ENCODE measurements at places on chromosomes 4 and X. TPM values are rescaled to one million over a fixed set of nuclear protein-coding genes. Genes with fewer than 3 reads are reported as not detected.

GPR119 gene
- total RNA-seq, result not detected

GPC3 gene
- total RNA-seq, result not detected

GPR78 gene
- total RNA-seq, result not detected

- H3K4me1 ChIP-seq, result peaks cover 25% of the 10 kb centered on the region
- H3K36me3 ChIP-seq, result peaks cover 9% of the 10 kb centered on the region
- peak within 1 kb of the TSS; percentile 86 for H3K4me3 ChIP-seq
- DNase-seq, result peak; percentile 90
- peak within 1 kb of the TSS; percentile 3 for H3K27ac ChIP-seq
- no peaks in the 10 kb centered on the region for H3K27me3 ChIP-seq
Measured at GRCh38 chr4:88378691-88379559, at the start of gene HERC6. HERC6 (plus strand) TSS chr4:88378852; CDS start chr4:88378922, 70 bp downstream.

DNA sequence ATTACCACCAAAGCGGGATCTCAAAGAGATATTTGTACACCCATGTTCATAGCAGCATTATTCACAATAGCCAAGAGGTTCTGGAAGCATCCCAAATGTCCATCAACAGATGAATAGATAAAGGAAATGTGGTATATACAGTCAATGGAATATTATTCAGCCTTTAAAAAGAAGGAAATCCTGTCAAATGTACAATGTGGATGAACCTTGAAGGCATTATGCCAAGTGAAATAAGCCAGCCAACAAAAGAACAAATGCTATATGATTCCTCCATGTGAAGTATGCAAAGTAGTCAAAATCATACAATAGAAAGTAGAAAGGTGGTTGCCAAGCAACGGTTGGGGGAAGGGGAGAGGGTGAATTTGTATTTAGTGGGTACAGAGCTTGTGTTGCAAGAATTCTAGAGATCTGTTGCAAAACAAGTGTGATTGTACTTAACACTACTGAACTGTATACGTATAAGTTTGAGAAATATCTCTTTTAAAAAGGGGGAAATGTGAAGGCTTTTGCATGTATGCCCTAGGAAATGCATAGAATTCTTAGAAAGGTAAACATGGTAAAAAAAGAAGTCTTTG, 5.0 kb upstream of the ZRSR2 start:
- peak overlapping the region; percentile 63 for H3K27ac ChIP-seq
- peak overlapping the region; percentile 32 for H3K4me3 ChIP-seq
- DNase-seq, result no peak
- H3K4me1 ChIP-seq, result peaks cover 24% of the 10 kb centered on the region
- peaks cover 12% of the 10 kb centered on the region for H3K36me3 ChIP-seq
- no peaks in the 10 kb centered on the region for H3K27me3 ChIP-seq

- H3K27ac ChIP-seq, result peak overlapping the region; percentile 89
- H3K36me3 ChIP-seq, result peaks cover 22% of the 10 kb centered on the region
- peak overlapping the region; percentile 67 for H3K4me3 ChIP-seq
- H3K27me3 ChIP-seq, result no peaks in the 10 kb centered on the region
Measured at GRCh38 chrX:20517565-20517964, 250.9 kb upstream of the RPS6KA3 start.

DNA sequence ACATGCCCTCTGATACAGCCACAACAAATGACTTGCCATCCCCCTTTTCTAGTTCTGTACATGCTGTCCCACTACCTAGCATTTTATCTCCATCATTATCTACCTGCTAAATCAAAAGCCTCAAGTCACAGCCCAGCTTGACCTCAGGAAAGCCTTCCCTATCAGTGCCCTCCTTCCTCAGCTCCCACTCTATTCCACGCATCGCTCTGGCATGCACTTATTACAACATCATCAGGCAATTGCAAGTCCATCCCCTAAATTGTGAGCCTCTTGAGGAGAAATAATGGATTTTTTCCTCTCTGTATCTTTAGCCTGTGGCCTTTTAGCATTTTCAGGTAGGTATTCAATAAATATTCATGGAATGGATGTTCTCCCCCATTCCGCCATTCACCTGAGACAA, 5.7 kb downstream of the ARL13A start:
- no peak for DNase-seq
- no peaks in the 10 kb centered on the region for H3K36me3 ChIP-seq
- no peaks in the 10 kb centered on the region for H3K27me3 ChIP-seq

GRCh38 chrX:50093625-50094024, 107.2 kb downstream of the AKAP4 start:
- DNase-seq, result no peak
- H3K27me3 ChIP-seq, result no peaks in the 10 kb centered on the region
- H3K27ac ChIP-seq, result no peak overlapping the region
- no peaks in the 10 kb centered on the region for H3K36me3 ChIP-seq

DNA sequence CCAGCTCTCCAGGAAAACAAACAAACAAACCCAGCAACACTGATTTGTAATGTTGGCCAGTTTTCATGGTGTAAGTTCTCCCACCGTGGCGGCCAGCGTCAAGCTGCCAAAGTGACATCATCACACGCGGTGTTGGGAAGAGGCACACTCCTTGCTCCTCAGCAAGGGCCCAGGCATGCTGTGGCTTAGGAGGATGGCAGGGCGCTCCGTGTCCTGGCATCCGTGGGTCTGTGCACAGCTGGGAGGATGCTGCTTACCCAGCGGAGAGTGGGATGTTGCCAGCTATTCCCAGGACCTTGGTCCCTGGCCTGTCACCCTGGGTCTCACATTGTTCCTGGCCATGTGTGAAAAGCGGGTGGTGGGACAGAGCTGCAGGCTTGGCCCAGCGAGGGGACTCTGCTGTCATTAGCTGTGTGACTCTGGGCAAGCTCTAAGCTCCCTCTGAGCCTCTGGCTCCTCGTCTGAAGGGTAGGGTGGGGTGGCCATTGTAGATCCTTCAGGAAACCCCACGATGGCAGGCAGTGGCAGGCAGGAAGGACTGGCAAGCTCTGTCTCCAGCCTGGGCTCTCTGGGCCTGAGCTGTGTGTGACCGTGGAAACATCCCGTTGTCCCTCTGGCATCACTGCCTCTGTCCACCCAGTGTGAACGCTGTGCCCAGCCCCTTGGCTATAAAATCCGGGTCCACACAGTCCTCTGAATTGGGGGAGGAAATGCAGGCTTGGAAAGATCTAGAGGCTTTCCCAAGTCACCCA, 10.8 kb downstream of the PSAPL1 start:
- no peak overlapping the region for H3K27ac ChIP-seq
- H3K4me3 ChIP-seq, result no peak overlapping the region
- no peaks in the 10 kb centered on the region for H3K36me3 ChIP-seq
- H3K4me1 ChIP-seq, result no peaks in the 10 kb centered on the region
- DNase-seq, result peak; percentile 52

DNA sequence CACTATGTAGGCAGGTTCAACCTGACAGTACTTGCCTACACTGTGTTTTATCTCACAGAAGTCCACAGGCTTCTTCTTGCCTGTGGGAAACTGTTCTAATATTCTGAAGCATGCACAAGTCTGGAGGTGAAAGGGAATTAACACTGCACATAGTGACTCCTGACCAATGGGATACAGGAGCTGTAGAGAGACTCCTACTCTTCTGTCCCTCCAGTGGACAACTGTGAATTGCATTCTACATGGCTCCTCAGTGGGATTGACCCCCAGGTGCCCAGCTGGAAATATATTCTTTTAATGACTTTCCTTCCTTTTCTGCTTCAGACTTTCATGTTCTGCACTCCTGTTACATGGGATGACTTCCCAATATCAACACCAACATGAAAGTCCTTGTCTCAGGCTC, 8.2 kb upstream of the YIPF6 start:
- H3K4me1 ChIP-seq, result no peaks in the 10 kb centered on the region
- no peak for DNase-seq
- no peak overlapping the region for H3K4me3 ChIP-seq
- H3K36me3 ChIP-seq, result no peaks in the 10 kb centered on the region
- peaks cover 8% of the 10 kb centered on the region for H3K27me3 ChIP-seq

GRCh38 chrX:132924426-132924825, 34.0 kb downstream of the HS6ST2 start:
- H3K4me1 ChIP-seq, result no peaks in the 10 kb centered on the region
- no peak for DNase-seq
- H3K36me3 ChIP-seq, result no peaks in the 10 kb centered on the region
- peaks cover 19% of the 10 kb centered on the region for H3K27me3 ChIP-seq
- no peak overlapping the region for H3K27ac ChIP-seq
- H3K4me3 ChIP-seq, result no peak overlapping the region

- no peak for DNase-seq
- no peak overlapping the region for H3K27ac ChIP-seq
- H3K27me3 ChIP-seq, result no peaks in the 10 kb centered on the region
- peaks cover 8% of the 10 kb centered on the region for H3K4me1 ChIP-seq
- no peaks in the 10 kb centered on the region for H3K36me3 ChIP-seq
Measured at GRCh38 chr4:168857546-168858314, 152.3 kb downstream of the CBR4 start.

DNA sequence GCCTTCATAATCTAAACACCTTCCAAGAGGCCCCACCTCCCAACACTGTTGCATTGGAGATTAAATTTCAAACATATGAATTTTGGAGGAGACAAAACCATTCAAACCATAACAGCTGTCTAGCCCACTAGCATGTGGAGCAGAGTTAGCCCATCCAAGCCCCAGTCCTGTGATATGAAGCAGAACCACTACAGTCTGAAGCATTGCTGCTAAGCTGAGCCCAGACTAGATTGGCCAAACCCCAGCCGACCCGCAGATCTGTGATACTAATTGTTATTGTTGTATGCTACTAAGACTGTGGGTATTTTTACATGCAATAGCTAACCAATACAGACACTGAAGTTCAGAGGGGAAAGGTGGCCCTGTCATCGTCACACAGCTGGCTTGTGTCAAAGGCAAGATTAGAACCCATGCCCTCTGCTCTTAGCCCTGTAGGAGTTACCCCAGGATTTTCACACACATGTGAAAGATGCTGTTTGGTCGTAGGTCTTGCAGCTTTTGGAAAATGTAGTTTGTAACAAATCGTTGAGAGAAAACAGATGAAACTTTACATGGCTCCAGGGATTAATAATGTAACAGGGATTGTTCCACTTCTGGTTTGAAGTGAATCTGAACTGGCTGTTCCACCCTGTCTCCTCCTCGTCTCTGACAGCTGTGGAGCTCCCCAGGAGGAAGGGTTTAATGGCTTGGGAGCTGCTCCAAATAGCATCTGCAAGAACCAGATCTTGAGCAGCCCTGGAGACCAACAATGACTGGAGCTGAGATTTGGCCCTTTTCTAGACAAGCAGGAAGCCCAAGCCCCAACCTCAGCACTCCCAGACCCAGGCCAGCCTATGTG, 517.5 kb downstream of the MID1IP1 start:
- DNase-seq, result no peak
- no peaks in the 10 kb centered on the region for H3K36me3 ChIP-seq
- H3K27ac ChIP-seq, result no peak overlapping the region

- no peaks in the 10 kb centered on the region for H3K27me3 ChIP-seq
- no peaks in the 10 kb centered on the region for H3K4me1 ChIP-seq
- H3K36me3 ChIP-seq, result no peaks in the 10 kb centered on the region
- no peak overlapping the region for H3K4me3 ChIP-seq
Measured at GRCh38 chrX:68851082-68851481, 22.3 kb downstream of the EFNB1 start.
